ENCODE measurements at places on chromosomes 3 and 15. TPM values are rescaled to one million over a fixed set of nuclear protein-coding genes. Genes with fewer than 3 reads are reported as not detected.

CLRN1 gene
- not detected for total RNA-seq

RTP3 gene
- total RNA-seq = not detected

ANKRD34C gene
- total RNA-seq = not detected

NAA50 gene
- total RNA-seq = 122 TPM

ATP13A5 gene
- not detected for total RNA-seq

GPR15 gene
- not detected for total RNA-seq

ISLR gene
- total RNA-seq = 0.39 TPM

- DNase-seq = no peak
Measured at GRCh38 chr15:61849447-61849846, 210.8 kb downstream of the VPS13C start.

- no peak for DNase-seq
Measured at GRCh38 chr15:52481915-52482314, 46.8 kb downstream of the MYO5A start.

GRCh38 chr3:140599009-140599408, 78.9 kb upstream of the TRIM42 start:
- no peak for DNase-seq

DNA sequence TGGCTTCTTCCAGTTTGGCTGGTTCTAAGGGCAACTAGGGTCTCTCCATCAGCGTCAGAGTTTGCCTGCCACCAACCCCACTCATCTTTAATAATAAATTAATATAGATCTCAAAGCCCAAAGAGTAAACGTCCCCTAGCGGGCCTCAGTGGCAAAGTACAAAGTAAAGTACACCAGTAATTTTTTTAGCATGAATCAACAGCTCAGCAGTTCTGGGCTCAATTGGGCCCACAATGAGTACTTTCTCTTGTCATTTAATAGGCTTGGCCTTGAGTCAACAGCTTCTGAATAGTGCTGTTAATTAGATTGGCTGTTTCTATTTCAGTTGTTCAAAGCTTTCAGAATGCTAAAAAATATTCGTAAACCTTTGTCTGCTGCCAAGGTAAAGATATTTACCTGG, 89.0 kb upstream of the PFN2 start:
- no peak for DNase-seq

GRCh38 chr3:193800138-193801043, 207.4 kb downstream of the OPA1 start:
- no peak for DNase-seq

DNA sequence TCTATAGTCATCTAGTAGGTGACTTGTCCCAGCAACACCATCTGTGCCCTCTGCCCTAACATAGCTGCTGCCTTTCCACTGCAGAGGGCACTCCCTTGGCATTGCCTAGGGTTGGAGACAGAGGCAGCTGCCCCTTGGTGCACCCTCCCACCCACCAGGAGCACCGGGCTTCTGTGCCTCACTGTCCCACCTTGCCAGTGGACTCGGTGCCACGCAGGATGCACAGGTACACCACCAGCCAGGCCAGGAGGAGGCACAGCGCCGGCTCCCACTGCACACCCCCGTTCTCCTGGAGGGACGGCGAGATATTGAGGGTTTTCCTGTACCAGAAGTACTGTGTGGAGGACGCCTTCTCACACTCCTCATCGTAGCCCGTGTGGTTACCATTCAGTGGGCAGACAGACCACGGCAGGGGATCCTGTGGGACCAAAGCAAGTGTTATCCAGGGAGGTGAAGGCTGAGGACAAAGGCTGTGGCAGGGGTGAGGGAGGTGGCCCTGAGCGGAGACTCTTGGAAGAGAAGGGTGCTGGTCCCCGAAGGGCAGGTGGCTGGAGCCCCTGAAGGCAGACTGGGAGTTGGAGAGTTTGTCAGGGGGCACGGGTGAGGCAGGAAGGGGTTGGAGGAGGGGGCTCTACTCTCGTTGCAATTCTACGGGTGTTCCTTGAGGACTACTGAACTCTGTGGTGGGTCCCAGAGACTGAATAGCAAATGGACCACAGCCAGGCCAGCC, 20.6 kb downstream of the SLC6A20 start:
- no peak for DNase-seq

DNA sequence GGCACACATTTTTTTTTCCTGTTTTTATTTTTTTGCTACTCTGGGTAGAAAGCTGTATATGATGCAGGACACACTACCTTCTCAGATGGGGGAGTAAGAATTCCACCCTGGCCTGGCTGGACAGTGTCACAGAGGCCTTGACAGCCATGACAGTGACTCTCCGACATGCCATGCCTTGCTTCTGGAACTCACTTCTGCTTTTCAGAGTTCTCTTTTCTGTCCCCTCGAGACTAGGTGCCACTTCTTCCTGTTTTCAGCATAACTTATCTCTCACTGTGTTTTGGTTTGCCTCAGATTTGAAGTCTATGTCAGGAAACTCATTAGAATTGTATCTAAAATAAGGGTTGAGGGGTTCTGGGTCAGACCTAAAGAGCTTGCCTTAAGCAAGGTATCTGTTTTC, 69.1 kb upstream of the SEC13 start:
- no peak for DNase-seq

DNA sequence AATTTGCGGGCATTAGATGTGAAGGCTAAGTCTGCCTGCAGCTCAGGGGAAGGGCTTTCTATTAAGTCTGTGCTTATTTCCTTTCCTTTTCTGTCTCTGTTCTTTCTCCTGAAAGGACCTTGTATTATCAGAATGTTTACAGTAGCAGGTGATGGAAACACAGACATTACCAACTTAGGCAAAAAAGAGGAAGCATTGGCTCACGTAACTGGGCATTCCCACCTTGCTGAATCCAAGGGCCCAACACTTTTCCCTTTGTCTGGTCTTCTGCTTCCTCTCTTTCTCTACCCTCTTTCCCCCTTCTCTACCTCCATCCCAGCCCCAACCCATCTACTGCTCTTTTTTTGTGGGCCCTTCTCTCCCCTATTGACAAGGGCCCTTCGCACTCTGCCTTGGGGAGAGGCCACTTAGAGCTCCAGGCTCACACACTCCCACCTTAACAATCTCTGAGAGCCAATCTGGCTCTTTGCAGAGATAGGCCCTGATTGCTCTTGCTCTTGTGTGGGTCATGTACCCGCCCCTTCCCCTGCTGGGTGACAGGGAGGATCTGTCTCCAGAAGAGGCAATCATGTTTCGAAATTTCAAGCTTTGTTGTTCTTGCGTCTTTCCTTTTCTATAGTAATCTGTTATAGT, 35.0 kb downstream of the ACAA1 start:
- DNase-seq = no peak

GRCh38 chr3:6867269-6867668, 6.4 kb downstream of the GRM7 start:
- DNase-seq = no peak

DNA sequence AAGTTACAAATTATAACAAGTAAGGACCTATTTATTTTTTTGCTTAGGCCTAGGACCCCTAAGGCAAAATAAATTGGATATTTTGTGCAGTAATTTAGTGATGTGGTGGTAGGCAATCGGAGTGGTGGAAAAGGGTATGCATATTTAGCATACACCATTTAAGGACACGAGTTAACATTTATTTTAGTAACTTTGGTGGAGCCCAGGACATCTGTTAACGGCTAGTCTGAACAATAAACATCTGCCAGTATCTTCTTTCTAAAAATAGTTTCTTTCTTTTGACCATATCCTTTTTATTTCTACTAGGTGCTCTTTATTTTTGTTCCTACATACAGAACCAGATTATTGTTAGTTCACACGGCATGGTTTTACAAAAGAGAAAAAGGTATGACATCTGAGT, 326.3 kb downstream of the CHL1 start:
- no peak for DNase-seq

- no peak for DNase-seq
Measured at GRCh38 chr15:56719774-56720555, 13.3 kb downstream of the ZNF280D start.

DNA sequence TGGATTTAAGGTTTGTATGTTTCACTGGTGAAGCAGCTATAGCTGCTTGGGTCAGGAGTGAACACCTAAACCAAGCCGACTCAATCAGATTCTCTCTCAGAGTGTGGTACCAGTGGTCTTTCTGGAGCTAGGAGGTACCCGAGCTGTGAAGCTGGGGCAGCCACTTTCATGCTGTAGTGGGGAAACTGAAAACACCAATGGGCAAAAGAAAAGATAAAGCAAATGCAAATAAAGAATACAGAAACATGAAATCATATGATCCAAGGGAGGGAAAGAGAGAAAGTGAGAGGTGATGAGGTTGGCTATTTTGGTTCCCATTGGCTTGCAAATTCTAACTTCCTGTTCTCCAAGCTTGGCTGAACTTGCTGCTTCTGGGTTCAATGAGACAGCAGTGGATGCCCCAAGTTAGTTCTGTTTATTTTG, 212.3 kb upstream of the CFAP20DC start:
- no peak for DNase-seq

- DNase-seq = no peak
Measured at GRCh38 chr3:119468041-119468440, 722 bp upstream of the POGLUT1 start.

DNA sequence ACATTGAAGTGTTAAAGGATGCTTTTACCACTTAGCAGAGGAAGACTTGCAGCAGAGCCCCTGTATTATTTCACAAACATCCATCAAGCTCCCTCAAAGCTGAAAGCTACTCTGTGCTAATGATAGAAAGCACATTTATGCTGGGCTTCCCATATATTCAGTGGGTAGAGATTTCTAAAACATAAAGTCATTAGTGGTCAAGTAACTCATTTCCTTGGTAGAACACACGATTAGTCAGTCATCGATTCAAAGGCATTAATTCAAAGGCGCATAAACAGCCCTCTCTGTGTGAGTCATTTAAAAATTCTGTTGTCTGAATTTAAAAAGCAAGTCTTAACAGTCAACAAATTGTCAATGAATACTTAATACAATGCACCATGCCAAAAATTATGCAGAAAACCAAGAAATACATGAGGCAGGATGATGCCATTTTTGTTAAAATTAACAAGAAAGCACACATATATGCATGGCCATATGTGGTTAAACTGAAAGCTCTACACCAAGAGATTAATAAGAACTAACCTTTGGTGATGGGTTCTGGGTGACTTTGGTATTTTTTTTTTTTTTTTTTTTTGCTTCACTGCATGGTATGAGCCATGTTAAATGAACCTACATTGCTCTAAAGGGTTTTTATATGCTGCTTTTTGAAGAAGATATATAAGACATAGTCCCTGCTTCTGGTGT, 61.7 kb downstream of the LDHAL6B start:
- DNase-seq = no peak

GRCh38 chr3:113006359-113007056, 15.7 kb downstream of the GTPBP8 start:
- no peak for DNase-seq

GRCh38 chr15:45666119-45666875, 31.5 kb downstream of the SQOR start:
- no peak for DNase-seq

All from glomerular endothelial cell (primary cell).